HCT116 (cell line): ENCODE measurements at places on chromosomes 7 and 10. TPM values are rescaled to one million over a fixed set of nuclear protein-coding genes. Genes with fewer than 3 reads are reported as not detected.
A peak's percentile ranks its signal among the peaks of the same experiment; 100 is the strongest.

GRCh38 chr10:19713159-19713558 is 103.1 kb upstream of the PLXDC2 start:
- no peak for DNase-seq

DNA sequence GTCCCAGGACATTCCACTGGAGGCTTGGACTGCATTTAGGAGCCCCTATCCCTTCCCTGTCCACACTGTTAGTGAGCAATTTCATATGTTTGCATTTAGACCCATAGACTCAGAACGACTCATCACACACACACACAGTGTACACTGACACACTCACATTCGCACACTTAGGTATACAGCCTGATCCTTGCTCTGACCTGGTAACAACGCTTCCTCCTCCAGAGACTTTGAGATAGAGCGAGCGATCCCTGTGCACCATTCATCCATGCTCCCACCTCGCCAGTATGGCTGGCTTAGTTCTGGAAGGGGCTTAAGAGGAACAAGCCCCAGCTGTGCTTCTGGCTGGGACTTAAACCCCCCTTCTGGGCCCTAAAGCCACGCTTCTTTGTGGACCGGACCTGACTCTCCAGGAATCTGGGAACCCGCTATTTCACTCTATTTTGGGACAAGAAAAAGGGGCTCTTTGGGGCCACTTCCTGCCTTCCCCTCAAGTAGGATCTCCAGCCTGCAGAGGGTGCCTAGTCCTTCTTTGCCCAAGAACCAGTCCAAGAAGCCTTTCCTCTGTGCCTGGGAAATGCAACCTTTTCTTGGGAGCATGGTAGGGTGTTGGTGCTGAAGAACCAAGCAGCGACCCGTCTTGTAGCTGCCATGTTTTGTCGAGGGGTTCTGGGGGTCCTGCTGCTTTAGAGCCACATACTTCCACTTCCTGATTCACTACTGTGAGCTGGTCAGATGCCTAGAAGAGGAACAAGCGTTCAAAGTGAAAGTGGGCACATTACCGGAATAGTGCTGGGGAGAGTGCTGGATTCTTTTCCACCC is 1.1 kb upstream of the HOXA13 start:
- no peak for DNase-seq

- no peak for DNase-seq
Measured at GRCh38 chr7:30970594-30971094, 6.9 kb downstream of the GHRHR start.

- DNase-seq: no peak
Measured at GRCh38 chr10:17209881-17210280, 8.4 kb upstream of the TRDMT1 start.

GRCh38 chr7:25985196-25985595 is 166.8 kb upstream of the NFE2L3 start:
- DNase-seq: no peak

- no peak for DNase-seq
Measured at GRCh38 chr10:13102002-13102794, 2.2 kb downstream of the OPTN start.

DNA sequence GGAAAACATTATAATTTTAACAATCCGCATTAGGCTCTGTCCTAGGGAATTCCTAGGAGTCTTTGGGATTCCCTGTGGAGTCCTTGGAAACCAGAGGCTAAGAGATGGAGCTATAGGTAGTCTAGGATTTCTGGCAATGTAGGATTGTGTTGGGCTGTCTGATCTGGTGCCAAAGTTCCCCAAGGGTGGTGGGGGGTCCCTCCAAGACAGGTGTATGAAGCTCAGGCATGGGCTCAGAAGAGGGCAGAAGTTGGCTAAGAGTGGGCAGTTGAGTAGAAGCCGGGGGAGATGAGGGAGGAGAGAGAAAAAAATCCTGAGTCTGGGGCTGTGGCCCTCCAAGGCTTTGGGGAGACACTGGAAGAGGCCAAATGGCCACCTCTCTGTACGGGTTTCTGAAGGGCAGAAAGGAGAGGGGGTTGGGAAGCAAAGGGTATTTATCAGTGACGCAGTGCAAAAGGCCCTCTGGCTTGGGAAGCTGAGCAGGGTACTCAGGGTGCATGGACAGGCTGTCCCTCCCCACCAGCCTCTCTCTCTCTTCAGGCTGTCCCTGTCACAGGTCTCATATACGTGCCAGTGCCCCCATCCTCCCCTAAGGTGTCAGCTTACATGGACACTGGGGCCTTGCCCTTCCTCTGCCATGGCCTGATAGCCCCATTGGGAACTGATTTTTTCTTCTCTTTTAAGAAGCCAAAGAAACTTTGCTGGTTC is 929 bp downstream of the HOXA6 start:
- no peak for DNase-seq

DNA sequence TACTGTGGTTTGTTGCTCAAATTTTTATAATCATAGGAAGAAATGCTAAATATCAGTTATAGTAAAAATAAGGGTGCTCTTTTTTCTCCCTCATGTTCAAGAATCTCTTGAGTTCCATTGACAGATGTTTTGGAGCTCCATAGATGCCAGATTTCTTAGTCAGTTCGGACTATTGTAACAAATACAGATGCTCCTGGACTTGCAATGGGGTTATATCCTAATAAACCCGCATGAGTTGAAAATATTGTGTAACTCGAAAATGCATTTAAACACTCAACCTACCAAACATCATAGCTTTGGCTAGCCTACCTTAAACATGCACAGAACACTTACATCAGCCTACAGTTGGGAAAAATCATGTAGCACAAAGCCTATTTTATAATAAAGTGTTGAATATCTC is 100.7 kb upstream of the CSTF2T start:
- no peak for DNase-seq

DNA sequence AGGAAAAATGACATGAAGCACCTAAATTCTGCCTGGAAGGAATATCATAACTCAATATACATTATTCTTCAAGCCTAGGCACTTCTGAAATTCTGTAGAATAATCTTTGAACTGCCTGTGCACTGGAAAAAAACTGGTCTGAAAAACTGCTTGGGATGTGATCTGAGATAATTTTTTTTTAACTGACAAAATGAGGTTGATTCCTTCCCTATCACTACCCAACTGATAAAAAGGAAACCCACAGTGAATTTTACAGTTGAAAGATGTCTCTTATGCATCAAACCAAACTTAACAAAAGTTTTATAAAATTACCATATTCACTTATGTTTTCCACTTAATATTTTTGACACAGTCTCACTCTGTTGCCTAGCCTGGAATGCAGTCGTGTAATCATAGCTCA is 67.2 kb upstream of the FAM133B start:
- no peak for DNase-seq

DNA sequence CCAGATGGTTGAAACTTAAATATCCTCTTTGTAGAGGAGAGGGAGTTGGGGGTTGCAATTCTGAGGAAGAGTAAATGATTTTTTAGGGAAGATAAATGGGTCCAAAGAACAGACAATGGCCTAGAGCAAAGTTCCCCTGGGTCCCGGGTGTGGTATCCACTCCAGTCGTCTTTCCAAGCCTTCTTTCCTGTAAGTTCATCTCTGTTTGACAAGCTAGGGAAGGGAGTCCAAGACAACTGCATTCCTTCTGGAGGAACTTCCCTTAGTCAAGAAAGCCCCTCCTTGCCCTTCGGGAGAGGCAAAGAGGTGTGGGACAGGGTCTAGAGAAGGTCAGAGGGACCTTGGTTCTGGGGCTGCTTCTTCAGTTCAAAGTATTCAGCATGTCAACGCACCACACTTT is 33.4 kb downstream of the C10orf71 start:
- no peak for DNase-seq

DNA sequence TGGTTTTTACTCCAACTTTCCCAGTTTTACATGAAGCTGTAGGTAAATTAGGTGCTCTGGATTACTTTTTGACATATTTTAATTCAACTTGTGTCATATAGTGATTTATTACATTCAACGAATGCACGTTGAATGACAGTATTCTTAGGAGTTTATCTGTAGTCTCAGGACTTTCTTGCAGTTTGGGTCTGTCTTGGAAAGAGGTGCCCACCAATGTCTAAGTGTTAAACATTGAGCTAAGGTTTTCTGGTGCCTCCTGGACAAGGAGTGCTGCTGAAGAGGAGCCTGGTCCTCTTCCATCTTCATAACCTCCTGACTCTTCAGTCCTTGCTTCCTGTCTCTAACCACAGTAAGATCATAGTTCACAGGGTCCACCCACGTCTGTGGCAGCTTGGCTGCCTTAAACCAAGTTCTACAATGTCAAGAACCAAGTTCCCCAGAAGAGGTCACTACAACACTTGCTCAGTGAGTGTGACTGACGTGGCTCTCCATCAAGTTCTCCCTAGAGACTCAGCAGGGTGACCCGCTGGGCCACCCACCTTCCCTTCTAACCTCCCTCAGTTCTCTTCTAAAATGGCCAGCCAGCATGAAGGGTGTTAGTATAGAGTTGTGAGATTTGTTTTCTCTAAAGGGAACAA is 6.1 kb downstream of the NPY start:
- DNase-seq: peak; percentile 76

- no peak for DNase-seq
Measured at GRCh38 chr7:47896809-47897423, 51.4 kb downstream of the PKD1L1 start.

DNA sequence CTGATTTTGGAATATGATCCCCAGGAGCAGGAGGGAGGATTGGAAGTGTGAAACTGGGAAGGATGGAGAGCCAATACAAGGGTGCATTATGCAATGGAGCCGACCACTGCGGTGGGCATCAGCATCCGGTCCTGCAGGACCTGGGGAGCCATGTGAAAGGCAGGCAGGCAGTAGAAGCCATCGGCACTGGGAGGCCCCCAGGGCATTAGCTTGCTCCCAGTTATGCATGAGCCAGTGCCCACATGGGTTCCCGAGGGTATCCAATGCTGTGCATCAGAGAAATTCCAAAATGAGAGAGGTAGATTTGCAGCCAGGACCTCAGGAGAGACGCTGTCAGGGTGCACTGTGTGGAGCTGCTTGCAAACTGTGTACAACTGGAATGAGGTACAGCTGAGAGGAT is 8.7 kb upstream of the KCP start:
- no peak for DNase-seq

- DNase-seq: no peak
Measured at GRCh38 chr10:107157071-107157470, 7.4 kb downstream of the SORCS1 start.

GRCh38 chr10:29224631-29225030 is 64.2 kb upstream of the LYZL1 start:
- DNase-seq: no peak

- no peak for DNase-seq
Measured at GRCh38 chr7:114957444-114957843, 35.5 kb downstream of the MDFIC start.

DNA sequence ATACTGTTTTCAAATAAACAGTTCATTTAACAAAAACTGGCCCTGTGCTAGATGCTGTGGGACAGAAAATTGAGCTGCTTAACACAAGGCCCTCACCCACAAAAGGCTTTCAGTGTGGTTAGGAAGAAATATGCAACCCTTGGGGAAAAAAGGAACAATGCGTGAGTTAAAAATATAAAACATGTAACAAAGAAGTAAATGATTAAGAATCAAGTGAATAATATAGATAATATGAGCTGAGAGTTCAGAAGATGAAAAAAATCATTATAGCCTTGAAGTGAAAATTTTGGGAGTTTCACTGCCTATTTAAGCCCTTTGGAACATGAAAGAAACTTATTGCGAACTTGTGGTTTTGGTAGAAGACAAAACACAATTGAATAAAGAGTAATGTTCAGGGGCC is 495.4 kb downstream of the GFRA1 start:
- no peak for DNase-seq

- DNase-seq: no peak
Measured at GRCh38 chr10:92688927-92689662, 660 bp upstream of the HHEX start.

DNA sequence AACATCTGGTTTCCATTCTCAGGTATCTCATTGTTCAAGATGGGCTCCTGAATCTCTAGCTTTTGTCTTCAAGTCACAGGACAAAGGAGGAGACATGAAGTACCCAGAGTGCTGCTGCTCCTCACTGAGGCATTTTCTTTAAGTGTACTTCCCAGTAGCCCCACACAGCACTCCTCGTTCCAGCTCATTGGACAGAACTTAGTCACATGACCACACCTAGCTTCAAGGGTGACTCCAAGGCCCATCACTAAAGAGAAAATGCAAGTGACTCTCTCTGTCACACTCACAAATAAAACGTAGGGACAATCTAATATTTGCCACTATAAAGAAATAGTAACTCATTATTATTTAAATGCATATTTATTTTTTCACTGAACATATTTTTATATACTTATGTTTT is 58.3 kb upstream of the NEUROD6 start:
- DNase-seq: no peak

DNA sequence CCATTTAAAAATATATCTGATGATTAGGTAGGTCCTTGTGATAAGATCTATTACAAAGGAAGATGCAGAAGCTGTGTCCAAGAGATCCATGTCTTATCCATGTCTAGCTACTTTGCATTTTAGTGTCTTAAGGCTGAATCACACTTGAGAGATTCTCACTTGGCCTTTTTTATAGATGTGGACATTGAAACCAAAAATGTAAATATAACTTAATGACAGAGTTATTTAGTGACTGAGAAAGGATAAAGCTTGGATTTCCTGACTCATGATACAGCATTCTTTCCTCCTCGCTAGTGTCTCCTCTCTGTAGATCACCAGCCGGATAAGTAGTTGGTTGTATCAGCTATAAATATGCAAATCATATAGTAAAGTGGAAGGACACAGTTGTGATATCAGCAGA is 23.3 kb downstream of the INHBA start:
- DNase-seq: no peak

DNA sequence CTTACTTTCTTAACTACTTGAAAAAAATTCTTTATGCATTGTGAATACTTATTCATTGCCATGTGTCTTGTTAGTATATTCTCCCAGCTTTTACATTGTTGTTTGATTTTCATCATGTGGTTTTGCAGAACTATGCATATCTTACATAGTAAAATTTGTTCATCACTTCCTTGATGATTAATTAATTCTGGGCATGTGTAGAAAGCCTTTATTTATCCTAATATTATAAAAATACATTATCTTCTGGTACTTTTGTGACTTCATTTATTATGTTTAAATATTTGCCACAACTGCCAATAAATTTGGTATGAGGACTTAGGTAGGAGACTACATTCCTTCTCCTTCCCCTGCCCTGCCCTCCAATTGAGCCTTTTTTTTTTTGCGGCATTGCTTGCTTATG is 166.0 kb upstream of the ZNF32 start:
- DNase-seq: no peak

CALML5 gene
- not detected for total RNA-seq

ZNF804B gene
- total RNA-seq: not detected

DDX50 gene
- total RNA-seq: 25.6 TPM

PNLIPRP1 gene
- total RNA-seq: 1.6 TPM

AKR1B15 gene
- not detected for total RNA-seq

NUP205 gene
- total RNA-seq: 91.0 TPM

ANKRD22 gene
- total RNA-seq: 2.3 TPM

GJD4 gene
- total RNA-seq: not detected

ABCB4 gene
- not detected for total RNA-seq

NRAP gene
- not detected for total RNA-seq

LHFPL3 gene
- not detected for total RNA-seq

RAMP3 gene
- total RNA-seq: not detected

RASA4B gene
- total RNA-seq: 6.0 TPM

NOD1 gene
- 5.9 TPM for total RNA-seq

ZNF365 gene
- 1.8 TPM for total RNA-seq

NUTM2E gene
- 0.15 TPM for total RNA-seq

AGR2 gene
- total RNA-seq: 0.93 TPM
